Natural killer cell treated with Interleukin-12 subunit alpha and Interleukin-12 subunit beta and Interleukin-15 and Interleukin-18, amount 100 ng/mL, for 72 hours (primary cell): ENCODE measurements at places on chromosomes 6 and 20. TPM values are rescaled to one million over a fixed set of nuclear protein-coding genes. Genes with fewer than 3 reads are reported as not detected.

- H3K27me3 ChIP-seq, result no peaks in the 10 kb centered on the region
- no peak for DNase-seq
- no peak overlapping the region for H3K4me3 ChIP-seq
- no peaks in the 10 kb centered on the region for H3K36me3 ChIP-seq
Observed at GRCh38 chr6:148890096-148890495, 143.3 kb downstream of the UST start.

DNA sequence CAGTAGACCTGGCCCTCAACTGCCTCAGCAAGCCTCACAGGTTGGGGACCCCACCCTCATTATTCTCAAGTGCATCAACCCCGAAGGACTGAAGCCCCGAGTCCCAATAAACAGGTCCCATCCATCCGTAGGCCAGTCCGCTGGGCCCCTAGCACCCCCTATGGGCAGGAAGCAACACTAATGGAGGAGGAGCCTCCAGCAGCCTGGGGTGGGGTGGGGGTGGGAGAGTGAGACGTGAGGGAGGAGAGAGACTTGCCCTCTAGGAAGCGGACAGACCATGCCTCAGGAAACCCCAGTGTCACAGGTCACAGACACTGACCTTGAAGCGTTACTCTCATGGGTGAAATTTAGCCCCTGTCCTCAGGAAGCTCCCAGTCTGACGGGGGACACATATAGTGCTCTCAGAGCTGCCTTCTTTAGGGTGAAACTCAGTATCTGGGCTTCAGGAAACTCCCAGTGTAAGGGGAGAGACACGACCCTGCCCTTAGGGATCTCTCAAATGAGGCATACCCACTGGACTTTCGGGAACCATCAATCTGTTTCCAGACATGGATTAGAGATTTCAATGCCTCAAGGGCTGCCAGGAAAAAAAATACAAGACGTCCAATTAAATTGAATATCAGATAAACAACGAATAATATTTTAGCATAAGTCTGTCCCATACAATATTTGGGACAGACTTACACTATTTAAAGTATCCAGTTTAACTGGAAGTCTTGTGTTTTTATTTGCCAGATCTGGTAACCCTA lies 125.8 kb downstream of the MRPL14 start:
- H3K36me3 ChIP-seq, result no peaks in the 10 kb centered on the region
- no peak for DNase-seq
- H3K4me3 ChIP-seq, result peak overlapping the region; percentile 53
- H3K27ac ChIP-seq, result no peak overlapping the region
- H3K27me3 ChIP-seq, result peaks cover 33% of the 10 kb centered on the region

The C2 gene
- 0.92 TPM for total RNA-seq

DNA sequence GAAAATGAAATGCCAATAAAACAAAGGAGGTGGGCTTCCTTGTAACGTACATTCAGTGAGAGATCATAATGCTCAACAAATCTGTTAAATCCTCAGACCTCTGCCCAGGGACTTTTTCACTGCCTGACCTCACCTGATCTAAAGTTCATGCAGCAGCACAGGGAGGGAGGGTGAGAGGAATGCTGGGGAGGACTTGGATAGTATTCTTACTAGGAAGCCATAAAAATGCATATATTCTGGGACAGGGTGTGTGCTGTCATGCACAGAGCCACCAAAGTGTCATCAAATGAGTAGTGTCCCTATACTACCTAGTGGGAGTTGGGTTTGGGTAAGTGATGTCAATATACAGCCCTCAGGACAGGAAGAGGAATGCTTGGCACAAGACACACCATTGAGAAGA lies 32.6 kb downstream of the CLIC5 start:
- H3K36me3 ChIP-seq, result no peaks in the 10 kb centered on the region
- DNase-seq, result no peak
- peaks cover 2% of the 10 kb centered on the region for H3K27me3 ChIP-seq
- H3K4me1 ChIP-seq, result peaks cover 15% of the 10 kb centered on the region

The MUCL3 gene
- not detected for total RNA-seq

GRCh38 chr6:47686411-47686810 lies 12.0 kb upstream of the ADGRF4 start:
- H3K4me1 ChIP-seq, result no peaks in the 10 kb centered on the region
- H3K27ac ChIP-seq, result no peak overlapping the region
- H3K36me3 ChIP-seq, result no peaks in the 10 kb centered on the region

DNA sequence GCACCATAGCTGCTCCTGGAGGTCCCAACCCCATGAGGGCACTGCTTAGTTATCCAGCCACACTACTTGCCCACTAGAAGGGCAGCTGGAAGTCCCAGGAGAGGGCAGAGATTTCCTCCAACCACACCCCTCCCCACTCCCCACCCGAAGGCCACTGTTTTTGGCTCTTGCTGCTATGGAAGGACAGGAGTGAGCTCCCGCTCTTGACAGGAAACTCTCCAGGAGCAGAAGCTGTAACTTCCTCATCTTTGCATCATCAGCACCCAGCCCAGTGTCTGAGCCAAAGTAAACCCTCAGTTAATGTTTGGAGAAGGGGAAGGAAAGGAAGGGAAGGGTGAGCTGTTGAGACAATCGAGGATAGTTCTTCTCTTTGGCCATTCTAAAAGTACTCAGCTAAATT lies 120.7 kb downstream of the MTFR2 start:
- H3K27ac ChIP-seq, result no peak overlapping the region
- DNase-seq, result no peak
- no peak overlapping the region for H3K4me3 ChIP-seq

GRCh38 chr6:166749666-166750065 lies 122.6 kb upstream of the RPS6KA2 start:
- no peak for DNase-seq
- H3K27ac ChIP-seq, result no peak overlapping the region
- peaks cover 7% of the 10 kb centered on the region for H3K27me3 ChIP-seq
- no peak overlapping the region for H3K4me3 ChIP-seq
- H3K4me1 ChIP-seq, result peaks cover 10% of the 10 kb centered on the region

DNA sequence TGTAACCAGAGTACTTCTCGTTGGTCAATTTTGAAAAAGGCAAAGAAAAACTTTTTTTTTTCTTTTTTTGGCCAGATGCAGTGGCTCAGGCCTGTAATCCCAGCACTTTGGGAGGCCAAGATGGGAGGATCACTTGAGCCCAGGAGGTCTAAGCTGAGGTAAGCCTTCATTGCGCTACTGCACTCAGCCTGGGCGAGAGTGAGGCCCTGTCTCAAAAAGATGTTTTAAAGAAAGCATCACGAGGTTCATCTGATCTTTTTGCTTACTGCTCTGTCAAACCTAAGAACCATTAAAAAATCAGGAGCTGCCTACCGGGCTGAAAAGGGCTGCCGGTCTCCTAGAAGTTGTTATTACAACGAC lies 607 bp downstream of the LYRM2 start:
- no peaks in the 10 kb centered on the region for H3K27me3 ChIP-seq
- H3K36me3 ChIP-seq, result peaks cover 8% of the 10 kb centered on the region
- H3K4me1 ChIP-seq, result peaks cover 12% of the 10 kb centered on the region
- H3K4me3 ChIP-seq, result peak overlapping the region; percentile 83
- peak overlapping the region; percentile 93 for H3K27ac ChIP-seq

The EYS gene
- not detected for total RNA-seq
